Psoas muscle (tissue), 8 donors: ENCODE measurements at places on chromosomes 12 and 14. TPM values are rescaled to one million over a fixed set of nuclear protein-coding genes. Genes with fewer than 3 reads are reported as not detected.

DNA sequence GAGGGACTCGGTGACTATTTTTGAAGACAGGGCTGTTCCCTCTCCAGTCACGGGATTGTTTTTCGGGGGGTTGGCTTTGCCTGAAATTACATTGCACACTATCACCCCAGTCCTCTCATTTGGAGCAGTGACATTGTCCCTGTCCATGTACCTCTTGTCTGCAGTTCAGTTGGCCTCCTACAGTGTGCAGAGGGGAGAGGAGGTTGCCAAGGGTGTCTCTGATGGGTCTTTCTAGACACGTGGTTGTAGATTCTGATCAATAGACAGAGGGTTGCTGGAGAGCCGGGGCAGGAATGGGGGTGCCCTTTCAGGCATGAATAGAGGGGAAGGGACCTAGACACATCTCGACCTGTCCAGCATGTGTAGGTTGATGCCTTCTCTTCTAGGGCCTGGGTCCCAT, 1.2 kb downstream of the TMEM120B start:
- DNase-seq: no peak

DNA sequence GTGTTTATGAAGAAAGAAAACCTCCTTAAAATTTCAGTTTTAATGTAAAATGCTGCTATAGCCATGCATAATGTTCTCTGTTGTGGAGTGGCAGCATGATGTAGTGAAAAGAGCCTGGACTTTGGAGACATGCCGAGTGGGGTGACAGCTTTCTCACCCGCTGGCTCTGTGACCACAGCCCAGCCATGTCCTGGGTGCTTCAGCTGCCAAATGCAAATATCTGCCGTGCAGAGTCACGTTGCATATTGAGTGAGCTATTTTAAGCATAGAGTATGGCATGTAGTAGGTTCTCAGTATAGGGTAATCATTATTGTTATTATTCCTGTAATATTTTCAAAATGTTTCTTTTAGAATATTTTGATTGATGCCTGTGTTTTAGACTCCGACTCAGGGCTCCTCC, 15.5 kb upstream of the TCTN2 start:
- no peak for DNase-seq

- DNase-seq: no peak
These were observed 51.2 kb downstream of the SVOP start for GRCh38 chr12:108969622-108970021.

DNA sequence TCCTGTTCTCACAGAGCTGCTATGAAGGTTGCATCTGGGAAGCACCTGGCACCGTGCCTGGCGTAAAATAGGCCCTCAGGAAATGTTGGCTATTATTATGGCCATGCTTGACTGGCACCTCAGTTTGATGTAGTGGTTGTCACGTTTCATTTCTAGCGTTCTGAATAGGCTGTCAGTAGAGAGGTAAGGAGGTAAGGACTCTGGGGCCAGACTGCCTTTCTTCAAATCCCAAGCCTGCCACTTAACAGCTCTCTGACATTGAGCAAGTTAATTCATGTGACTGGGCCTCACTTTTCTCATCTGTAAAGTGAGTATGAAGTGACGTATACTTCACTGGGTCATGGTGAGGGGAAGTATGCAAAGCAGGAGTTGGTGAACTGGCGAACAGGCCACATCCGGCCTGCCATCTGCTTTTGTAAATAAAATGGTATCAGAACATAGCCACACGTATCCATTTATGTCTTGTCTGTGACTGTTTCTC, 196.2 kb downstream of the CACNA1C start:
- no peak for DNase-seq

DNA sequence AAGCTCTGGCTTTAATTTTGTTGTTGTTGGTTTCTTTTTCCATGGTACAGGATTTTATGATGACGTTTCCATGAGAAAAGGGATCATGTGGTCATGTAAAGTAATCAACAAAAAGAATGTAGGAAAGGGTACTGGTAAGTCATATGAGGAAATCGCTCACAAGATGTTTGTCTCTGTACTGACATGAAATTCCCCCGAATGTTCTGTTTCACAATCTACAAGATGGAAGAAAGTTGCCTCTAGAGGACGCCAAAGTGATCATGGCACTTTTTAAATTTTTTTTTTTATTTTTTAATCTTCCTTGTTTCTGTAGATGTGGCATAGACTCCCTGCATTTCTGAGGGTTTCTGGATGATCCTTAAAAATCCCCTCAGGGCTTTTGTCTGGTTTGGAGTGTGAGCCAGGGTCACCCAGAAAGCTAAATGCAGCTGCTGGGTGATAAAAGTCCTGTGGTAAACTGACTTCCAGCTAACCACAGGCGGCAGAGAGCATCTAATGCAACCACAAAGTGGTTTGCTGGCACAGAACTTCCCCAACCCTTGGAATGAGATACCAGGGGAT, 393.5 kb downstream of the CCDC91 start:
- no peak for DNase-seq

DNA sequence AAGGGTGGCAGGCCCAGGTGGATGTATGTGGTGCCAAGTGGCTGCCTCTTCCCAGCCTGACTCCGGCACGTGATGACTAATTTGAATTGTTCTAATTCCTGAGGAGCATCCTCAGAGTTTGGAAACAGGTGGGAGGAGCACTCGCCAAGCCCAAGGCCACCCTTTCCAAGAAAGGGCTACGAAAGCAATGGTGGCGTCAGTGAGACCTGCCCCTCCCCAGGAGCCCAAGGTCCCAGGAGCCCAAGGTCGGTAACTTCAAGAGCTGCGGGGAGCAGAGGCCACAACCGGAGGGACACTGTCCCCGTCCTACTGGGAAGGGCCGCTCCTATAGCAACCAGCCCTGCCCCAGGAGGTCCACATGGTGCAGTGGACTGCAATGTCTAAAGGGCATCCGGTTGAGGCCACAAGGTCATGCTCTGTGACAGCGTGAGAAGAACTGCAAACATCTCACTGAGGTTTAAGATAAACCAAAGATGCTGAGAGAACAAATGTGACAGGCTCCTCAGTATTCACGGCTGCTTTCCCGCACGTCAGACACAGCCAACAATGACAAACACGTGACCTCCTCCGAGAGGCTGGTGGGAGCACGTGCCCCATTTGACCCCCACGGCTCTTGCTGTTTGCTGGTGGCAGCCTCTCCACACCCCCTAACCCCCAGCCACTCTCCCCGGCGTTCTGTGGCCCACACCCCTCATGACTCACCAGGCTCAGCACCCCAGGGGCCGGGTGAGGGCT, 79.6 kb downstream of the ITPK1 start:
- no peak for DNase-seq

DNA sequence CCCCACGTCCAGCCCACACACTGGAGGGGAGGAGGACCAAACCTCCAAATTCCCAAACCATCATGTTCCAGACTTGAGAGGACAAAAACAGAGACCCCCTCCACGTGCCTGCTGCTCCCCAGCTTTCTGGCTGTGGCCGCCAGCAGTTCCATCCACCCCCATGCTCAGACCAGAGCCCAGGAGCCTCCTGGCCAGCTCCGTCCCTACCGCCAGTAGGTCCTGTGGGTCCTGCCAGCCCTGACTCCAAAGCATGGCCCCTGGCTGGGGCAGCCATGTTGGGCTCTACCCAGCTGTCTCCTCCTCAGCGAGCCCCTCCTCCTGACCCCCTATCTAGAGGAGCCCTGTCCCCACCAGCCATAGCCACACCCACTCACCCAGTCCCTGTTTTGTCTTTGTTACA, 227.3 kb upstream of the RTL1 start:
- no peak for DNase-seq

GRCh38 chr12:6919588-6919987, 5.2 kb downstream of the ENO2 start:
- DNase-seq: no peak

HIF1A gene
- total RNA-seq: 17.4 TPM

EML5 gene
- 0.15 TPM for total RNA-seq

PMEL gene
- 0.37 TPM for total RNA-seq

METTL3 gene
- 22.0 TPM for total RNA-seq
